ENCODE measurements at places on chromosomes 5 and 9.

GRCh38 chr5:111856876-111857466 lies 100.0 kb upstream of the NREP start:
- no peak for DNase-seq

- no peak for DNase-seq
Measured at GRCh38 chr5:43225649-43226245, 33.7 kb downstream of the NIM1K start.

DNA sequence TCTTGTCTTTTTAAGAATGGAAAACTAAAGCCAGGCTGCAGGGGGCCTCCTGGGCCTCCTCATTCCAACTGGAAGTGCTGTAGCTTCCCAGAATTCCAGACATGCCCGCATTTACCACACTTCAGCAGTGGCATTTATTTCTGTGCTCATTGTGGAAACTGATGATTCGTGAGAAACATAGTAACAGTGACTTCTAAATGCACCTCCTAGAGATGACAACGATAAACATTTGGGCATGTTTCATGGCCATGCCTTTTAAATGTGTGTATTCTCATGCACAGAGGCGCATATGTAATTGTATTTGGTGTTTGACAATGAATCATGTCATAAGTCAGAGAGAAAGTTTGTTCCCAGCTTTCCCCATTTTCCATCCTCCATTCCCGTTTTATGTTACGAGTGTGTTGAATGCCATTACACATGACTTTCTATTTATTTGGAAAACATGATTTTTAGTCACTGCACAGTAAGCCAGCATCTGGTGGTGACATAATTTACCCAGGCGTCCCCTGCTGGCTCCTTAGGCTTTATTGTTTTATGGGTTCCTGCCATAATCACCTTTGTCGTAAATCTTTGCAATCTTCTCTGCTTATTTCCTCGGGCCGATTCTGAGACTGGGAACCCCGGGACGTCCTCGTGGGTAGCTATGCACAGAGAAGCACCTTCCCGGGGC lies 68.8 kb upstream of the FCN2 start:
- no peak for DNase-seq

DNA sequence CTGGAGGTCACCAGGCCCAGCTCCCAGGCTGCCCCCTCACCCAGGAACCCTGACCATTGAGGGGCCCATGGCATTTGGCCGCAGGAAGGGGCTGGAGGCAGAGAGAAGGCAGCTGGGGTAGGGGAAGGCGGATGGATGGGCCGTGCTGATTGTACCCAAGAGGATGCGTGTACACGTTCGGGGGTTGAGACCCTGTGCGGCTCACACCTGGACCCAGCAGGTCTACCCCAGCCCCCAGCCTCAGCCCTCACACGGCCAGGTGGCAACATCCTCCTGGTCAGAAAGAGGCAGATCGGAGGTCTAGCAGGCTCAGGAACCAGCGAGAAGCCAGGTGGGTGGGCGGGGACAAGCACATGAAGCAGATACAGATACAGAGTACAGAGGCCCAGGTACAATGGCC lies 33.7 kb downstream of the NACC2 start:
- DNase-seq = no peak

GRCh38 chr5:107917983-107918382 lies 247.2 kb upstream of the EFNA5 start:
- no peak for DNase-seq

GRCh38 chr5:161847941-161848391 lies at the start of gene GABRA1:
Gene GABRA1, plus strand, starts transcription at chr5:161848120. Its CDS starts 2,691 bp downstream, at chr5:161850811.
- no peak for DNase-seq

DNA sequence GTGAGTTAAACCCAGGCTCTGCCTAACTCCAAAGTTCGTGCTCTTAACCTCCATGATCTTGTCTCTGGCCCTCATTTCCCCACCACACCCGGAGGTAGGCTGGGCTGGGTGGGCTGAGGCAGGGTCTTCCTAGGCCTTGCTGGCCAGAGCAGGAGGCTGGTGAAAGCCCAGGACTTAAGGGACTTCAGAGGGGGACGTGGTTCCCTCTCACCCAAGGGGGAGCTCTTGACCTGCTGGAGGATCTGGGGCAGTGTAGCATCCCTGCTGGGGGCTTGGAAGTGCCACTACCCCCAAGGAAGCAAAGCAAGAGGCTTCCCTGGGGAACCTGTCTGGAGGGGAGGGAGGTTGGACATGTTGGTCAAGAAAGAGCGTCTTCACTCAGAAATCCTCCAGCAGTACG lies 14.7 kb downstream of the PITX1 start:
- no peak for DNase-seq

- no peak for DNase-seq
Measured at GRCh38 chr9:16828340-16829281, 41.9 kb downstream of the BNC2 start.

- no peak for DNase-seq
Measured at GRCh38 chr5:96412868-96413449, 20.1 kb downstream of the PCSK1 start.

GRCh38 chr5:90395005-90395404 lies 14.6 kb downstream of the CETN3 start:
- DNase-seq = no peak

GRCh38 chr5:18745042-18745987 lies 1111.1 kb downstream of the TAF11L14 start:
- DNase-seq = no peak

DNA sequence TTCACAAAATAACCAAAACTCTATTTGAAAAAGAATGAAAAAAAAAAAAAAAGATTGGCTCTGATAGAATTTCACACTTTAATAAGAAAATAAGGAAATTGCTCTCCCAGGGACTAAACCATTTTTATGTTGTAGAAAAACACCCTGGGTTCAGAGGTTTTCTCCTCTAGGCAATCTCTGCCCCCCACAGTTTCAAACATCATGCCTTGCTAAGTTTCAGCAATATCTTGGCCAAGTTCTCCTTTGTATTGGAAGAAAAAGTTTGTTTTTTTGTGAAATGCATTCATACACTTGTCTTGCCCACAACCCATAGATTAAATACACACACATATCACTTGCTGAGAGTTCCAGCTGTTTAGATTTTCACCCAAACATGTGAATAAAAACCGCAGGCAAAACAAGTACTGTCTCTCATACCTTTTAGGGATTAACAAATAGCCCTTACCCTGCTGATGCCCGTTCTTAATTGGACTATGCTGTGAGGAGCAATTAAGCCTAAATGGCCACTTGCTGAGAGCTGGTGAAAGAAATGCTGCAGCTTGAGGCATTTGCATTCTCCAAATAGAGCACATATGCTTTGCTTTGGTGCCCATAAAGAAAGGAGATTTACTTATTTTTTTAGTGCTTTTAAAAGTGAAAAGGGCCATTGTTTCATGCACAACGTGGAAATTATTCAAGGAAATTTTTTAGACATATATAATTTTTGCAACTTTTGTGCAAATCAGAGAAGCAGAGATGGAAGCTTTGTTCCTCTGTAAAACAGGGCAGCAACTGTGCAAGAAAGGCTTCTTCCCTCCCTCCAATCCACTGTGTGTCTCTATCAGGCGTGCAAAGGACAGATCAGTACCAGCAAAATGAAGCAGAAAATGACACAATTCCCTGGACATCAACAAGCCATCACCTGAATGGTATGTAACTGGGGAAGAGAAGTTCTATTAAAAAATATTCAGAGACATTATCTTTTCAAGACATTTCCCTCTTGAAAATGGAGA lies 262.4 kb upstream of the KIF2A start:
- DNase-seq = no peak

DNA sequence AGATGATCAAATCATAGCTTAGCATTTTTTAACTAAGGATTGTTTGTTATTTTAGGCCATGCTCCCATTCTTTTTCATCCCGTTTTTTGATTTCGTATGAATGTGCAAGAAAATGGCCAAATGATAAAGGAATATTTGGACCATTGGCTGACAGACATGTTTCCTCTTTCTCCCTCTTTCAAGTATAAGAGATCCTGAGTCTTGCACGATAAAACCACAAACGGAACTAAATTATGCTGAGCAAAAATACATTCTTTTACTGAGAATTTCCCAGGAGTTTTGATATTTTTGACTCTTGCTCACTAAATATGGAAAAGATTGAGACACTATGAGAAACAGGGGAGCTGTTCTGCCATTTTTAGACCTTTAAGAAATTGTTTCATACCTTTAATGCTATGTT lies 90.4 kb upstream of the KLF9 start:
- DNase-seq = no peak

DNA sequence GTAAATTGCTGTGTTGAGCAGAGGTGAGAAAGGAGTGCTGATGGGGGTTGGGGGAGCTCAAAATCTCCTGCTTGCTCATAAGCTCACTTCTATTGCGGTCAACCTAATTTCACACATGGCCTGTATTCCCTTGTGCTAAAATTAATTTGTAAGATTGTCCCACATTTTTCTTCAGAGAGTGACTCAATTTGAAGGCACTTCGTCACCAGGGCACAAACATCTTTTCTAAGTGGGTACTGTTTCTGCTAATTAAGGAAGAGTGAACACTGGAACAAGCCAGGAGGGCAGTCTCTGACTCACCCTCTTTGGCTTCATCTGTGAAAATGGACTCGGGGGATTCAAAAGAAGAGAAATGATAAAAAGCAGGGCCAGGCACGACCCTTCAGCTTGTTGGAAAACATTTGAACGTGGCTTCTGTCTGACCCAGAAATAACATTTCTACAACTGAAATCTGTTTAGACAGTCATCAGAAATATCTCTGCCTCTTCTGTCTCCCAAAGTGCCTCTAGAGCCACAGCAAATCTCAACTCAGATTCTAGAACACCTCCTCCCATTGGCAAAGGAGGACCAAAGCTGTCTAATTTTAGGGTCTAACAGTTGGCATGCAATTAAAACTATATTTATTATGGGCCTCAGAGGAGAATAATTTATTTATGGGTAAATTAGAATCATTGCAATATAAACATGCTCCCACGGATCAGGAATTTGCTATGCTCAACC lies 49.8 kb downstream of the FEM1C start:
- DNase-seq = no peak

- no peak for DNase-seq
Measured at GRCh38 chr5:40958811-40959210, 49.5 kb downstream of the C7 start.

GRCh38 chr9:80366626-80367025 lies 794.9 kb downstream of the TLE4 start:
- no peak for DNase-seq

DNA sequence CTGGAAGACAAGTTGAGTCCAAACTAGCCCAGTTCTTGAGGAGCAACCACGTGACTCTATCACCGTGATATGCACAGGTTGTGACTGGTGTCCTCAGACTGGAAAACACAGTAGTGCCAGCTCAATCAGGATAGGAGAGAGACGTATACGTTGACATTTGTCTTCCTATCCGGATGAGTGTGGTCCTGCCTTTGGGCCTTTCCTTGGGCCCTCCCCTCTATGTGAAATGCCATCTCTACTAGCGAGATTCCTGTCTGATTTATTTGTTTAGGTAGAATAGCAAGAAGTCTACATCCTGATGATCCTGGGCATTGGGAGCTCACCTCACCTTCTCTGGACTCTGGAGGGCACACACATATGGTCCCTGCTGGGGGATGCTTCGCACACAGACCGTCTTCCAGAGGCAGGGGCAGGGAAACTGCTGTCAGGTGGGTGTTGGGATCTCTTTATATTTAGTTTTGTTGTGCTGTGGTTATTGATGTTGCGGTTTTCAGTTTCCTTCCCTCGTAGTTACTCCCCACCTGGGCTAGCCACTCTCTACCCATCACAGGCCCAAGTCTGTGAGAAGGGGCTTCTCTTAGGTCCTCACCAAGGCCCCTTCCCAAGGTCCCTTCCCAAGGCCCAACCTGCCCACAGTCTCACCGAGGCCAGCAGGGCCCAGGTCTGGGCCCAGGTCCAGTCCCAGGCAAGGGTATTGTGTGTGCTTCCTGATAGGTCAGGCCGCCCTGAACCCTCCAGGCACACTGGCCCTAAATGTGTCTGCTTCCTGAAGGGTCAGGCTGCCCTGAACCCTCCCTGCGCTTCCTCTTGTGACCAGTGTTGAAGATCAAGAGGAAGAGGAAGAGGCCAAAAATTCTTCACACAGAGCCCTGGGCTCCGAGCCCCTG lies 19.0 kb upstream of the SPINK4 start:
- no peak for DNase-seq

GRCh38 chr9:28365020-28365640 lies 791.8 kb upstream of the C9orf72 start:
- DNase-seq = no peak

DNA sequence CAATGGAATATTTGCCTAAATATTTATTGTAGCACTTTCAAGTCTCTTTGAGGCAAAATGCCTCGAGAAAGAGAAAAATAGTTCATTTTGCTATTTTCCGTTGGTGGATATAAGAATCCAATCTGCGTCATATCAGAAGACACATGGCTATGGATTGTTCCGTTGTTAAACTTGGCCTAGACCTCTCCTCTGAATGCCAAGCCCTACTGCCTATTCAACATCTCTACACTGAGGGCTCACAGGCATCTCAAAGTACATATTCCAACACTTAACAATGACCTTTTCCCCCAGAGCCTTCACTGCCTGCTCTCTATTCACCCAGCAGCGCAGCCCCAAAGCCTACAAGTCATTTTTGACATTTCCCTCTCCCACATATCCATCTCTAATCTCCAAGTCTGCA lies 350.1 kb downstream of the GLIS3 start:
- no peak for DNase-seq

- no peak for DNase-seq
Measured at GRCh38 chr5:174110310-174110709, 64.8 kb downstream of the NSG2 start.

GRCh38 chr5:169777159-169777558 lies 140.1 kb downstream of the DOCK2 start:
- no peak for DNase-seq

GRCh38 chr9:116671605-116672004 lies 15.5 kb upstream of the TRIM32 start:
- DNase-seq = no peak

DNA sequence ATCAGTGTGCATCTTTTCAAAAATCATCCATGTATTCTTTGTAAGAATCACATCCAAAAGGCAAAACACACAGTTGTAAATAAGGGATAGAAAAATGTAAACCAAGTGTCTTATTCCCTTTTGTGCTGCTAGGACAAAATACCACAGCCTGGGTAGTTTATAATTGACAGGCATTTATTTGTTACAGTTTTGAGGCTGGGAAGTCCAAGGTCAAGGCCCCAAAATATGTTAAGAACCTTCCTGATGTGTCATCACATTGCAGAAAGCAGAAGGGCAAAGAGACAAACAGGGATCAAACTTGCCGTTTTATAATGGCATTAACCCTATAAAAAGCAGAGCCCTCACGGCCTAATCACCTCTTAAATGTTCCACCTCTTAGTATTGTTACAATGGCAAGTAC lies 364.8 kb downstream of the MED10 start:
- DNase-seq = no peak

DNA sequence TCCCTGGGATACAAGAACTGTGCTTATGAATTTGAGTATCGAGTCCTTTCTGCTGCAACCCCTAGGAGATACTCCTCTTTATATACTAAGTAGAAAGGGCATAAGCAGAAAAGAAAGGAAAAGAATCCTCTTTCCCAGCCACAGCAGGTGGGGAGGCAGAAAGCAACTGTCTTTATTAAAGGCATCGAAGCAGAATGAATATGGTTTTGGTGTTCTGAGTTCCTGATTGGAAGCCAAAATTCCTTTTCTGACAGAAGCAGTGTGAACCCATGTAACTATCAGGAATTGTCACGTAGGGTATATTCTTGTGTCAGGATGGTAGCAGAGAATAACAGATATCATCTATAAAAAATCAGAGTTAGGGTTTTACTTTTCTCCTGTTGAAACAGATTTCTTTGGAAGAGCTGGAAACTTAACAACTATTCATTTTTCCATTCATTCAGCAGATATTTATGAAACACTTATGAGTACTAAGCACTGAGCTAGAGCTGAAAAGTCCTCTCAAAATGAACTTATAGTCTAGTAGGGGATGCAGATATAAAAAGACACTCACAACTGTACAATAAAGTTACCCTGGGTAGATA lies 96.5 kb upstream of the LHFPL2 start:
- no peak for DNase-seq

- DNase-seq = no peak
Measured at GRCh38 chr9:88952086-88952615, 39.1 kb upstream of the S1PR3 start.
